ENCODE measurements at places on chromosomes 6 and 20.

DNA sequence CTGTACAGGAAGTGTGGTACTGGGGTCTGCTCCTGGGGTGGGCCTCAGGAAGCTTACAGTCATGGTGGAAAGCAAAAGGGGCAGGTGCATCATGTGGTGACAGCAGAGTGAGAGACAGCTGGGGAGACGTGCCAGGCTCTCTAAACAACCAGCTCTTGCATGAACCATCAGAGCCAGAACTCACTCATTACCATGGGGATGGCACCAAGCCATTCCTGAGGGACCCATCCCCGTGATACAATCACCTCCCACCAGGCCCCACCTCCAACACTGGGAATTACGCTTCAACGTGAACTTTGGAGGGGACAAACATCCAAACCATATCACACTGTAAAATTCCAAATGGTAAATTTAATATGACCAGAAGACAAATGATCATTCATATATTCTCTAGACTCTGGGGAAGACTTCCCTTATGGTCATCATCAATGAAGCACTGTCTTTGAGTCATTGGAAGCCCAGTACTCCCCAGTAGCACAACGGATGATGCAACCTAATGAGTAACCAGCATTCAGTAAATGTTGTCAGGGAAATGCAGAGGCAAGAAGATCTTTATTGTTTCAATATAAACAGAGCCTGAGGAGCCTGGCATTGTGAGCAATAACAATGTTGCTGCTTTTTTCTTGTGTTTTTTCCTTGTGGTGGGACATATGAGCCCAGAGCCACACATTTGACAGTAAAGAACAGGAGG, 48.2 kb upstream of the RALY start:
- DNase-seq = no peak

DNA sequence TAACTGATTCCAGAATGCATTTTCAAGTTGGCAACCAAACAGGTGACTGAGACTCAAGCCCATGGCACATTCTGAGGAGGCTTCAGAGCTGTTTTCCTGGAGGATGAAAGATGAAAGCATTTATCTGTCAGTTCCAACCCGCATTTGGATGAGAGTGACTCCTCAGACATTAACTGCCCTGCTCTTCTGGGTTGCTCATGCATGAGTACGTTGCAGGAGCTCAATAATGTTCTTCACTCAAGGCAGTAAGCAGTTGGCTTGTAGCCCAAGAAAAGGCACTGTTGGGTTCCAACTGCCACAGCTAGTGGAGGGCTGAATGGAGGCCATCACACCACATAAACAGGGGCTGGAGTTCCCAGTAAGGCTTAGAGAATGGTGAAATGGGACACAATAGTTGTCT, 155.3 kb downstream of the FUT9 start:
- no peak for DNase-seq

DNA sequence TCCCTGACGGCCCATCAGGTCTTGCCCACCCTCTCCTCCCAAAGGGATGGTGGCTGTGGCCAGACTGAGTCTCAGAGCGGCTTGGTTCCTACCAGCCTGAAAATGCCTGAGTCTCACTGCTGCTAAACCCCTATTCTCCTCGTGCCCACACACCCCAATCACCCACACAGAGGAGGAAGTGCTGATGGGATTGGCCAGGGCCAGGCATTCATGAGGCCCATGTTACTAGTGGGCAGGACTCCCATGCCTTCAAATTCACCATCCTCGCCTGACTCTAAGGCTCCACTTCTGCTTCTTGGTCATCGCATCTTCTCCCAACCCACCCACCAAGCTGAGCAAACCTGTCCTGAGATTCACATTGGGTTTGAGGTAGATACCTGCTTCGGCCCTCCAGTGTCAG, 80.1 kb upstream of the CST7 start:
- DNase-seq = no peak

DNA sequence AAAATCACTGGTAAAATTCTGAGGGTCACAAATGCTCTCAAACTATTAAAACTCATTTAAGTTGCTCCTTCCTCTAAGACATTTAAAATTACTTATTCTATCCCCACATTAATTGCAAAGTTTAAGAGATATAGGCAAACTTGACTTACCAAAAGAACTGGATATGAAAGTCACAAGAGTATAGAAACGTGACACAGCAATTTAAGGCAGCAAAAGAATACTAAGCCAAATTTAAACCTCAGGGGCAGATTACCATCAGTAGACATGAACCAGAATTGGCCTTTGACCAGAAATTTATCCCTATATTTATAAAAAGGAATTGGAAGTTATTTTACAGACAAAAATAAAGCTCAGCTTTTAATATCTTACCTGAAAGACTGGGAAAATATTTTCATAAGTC, 56.0 kb downstream of the MAP3K7 start:
- DNase-seq = no peak

DNA sequence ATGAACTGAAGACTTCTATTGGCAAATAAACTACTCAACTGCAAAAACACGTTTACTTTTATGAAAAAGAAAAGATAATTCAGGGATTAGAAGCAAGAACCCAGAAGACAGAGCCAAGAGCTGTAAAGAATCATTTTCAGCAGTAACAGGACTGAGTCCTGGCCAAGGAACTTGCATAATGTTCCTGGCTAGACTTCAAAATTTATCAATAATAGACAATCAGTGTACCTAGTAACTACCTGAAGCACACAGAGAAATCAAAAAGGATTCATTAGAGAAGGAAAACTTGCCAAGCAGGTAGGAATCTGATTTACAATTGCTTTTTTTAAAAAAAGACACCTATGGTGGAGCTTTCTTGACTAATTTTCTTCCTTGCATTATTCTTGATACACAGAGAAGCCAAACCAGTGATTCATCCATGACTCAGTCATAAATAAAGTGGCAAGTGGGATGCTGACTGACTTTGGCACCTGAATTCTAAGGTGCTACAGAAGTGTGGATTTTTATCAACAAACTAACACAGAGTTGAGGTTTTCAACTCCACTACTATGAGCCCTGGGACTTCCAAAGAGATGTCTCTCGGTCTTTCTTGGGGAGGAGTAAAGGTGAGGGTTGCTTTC, 281.3 kb downstream of the BMP7 start:
- DNase-seq = no peak

GRCh38 chr6:101722471-101722870, 329.0 kb downstream of the GRIK2 start:
- DNase-seq = no peak

- DNase-seq = no peak
These were observed 14.4 kb upstream of the ZNF217 start for GRCh38 chr20:53608071-53608455.

DNA sequence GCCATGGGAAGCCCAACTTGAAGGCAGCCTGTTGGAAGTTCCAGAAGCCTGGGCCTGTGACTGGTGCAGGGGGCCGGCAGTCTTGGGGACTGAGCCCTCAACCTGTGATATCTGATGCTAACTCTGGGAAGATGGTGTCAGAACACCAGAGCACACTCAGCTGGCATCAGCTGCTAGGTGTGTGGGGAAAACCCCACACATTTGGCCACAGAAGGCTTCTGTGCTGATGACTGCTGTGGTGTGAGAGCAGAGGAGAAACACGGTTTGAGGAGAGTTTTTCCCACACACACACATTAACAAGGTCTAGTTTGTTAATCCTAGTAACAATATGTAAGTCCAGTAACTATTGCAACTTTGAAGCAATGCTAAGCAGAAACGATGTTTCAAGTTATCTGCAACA, 78.0 kb downstream of the PSMB1 start:
- no peak for DNase-seq

- no peak for DNase-seq
These were observed 134.5 kb downstream of the EDN3 start for GRCh38 chr20:59434960-59435359.

DNA sequence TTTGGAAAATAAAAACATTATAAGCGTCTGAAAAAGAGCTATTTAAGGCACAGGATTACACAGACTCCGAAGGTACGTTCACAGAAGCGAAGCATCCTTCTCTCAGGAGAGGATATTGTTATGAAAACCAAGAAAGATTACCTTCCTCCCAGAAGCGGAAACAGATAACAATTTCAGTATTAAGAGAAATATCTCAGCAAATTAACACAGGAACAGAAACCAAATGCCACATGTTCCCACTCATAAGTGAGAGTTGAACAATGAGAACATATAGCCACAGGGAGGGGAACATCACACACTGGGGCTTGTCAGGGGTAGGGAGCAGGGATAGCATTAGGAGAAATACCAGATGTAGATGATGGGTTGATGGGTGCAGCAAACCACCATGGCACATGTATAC, 109.7 kb downstream of the CDK19 start:
- no peak for DNase-seq

All from NCI-H1092 (cell line).